ENCODE measurements at places on chromosomes 16 and 17.
A peak's percentile ranks its signal among the peaks of the same experiment; 100 is the strongest.

DNA sequence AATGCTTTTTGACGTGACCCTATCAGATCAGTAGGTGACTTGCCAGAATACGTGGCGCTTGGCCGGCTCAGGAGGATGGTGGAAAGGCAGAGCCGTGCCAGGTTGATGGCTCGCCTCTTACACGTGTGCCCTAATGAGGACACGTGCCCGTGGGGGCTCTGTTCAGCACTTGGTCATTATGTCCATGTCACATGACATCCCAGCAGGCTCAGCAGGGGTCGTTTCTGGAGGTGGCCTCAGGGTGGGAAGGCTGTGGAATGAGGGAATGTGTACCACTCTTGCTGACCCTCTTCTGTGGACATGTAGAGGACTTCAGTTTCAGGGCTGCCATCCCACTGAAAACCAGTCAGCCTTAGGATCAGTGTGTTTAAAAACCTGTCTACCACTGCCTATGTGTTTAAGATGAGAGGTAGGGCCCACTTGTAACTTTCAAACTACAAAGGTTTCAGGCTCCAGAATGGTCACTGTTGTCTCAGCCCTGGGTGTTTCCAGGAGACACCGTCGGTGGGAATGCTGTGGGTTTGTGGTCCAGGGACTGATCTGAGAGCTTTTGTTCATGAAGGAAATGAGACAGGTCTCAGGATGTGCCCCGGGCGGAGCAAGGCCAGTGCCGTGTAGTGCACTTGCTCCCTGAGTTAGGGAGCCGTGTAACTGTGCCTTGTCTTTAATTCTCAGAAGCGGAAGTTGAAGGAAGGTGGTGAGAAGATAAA lies 12.1 kb downstream of the UBN1 start:
- no peak for DNase-seq

DNA sequence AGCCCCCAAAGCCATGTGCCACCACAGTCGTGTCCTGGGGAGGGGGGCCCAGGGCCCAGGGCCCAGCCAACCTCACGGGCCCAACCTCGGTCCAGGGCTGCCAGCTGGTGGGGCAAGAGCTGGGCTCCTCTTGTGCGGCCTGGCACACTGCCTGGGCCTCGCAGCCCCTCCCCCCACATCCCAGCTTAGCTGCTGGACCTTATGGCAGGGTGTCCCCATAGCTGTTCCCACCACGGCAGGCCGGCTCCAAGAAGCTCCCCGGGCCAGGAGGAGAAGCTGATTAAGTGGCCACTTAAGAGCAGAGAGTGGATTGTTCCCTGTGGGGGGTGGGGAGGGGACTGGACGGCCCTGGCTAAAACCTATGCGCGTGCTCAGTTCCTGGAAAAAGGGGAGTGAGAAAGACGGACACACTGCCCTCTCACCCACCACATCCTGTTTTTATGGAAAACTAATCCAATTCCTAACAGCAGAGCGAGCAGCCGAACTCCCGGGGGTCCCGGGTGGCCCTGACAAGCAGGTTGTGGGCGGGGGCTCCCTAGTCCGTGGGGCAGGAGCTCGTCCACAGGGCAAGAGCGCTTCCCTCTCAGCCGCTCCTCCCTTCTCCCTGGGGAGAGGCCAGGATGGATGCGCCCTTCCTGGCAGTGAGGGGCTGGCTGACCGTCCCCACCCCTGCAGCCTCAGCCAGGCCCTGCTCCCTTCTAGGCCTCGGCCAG lies 16.8 kb downstream of the PIEZO1 start:
- DNase-seq = no peak

DNA sequence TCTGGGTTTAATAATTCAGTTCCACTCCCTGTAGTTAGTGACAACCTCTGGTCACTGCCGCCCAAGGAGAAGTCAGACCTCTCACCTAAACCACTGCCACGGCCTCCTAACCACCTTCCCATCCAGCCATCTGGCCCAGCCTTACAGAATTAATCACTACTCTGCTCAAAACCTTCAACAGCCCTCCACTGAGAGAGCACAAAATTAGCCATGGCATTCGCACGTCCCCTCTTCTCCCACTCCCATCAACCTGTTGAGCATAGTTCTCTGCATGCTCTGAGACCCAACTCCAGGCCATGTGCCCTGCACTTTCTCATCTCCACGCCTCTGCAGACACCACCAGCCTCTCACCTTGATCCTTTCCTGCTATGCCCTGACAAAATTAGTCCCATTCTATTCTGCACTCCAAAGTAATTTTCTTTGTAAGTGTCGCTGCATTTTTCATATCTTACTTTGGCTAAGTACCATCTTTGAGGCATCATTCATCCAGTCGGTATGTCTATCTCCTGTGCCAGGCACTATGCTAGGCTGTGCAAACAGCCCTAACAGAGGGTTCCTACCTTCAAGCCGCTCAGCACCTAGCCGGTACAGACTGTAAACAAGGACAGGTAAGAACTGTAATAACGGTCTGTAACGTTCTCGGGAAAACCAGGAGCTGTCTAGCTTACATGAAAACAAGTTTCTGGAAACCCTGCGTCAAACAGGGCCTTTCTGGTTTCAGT lies 963 bp downstream of the COPRS start:
- no peak for DNase-seq

GRCh38 chr17:7846765-7847661 lies 7.9 kb upstream of the TMEM88 start:
- no peak for DNase-seq

GRCh38 chr16:53896722-53897121 lies 192.8 kb downstream of the FTO start:
- no peak for DNase-seq

- peak; percentile 91 for DNase-seq
Observed at GRCh38 chr17:79393358-79394052, 217.3 kb downstream of the RBFOX3 start.

GRCh38 chr17:36901506-36901905 lies 35.8 kb upstream of the LHX1 start:
- no peak for DNase-seq

- no peak for DNase-seq
Observed at GRCh38 chr17:41906465-41907184, 12.1 kb downstream of the ACLY start.

DNA sequence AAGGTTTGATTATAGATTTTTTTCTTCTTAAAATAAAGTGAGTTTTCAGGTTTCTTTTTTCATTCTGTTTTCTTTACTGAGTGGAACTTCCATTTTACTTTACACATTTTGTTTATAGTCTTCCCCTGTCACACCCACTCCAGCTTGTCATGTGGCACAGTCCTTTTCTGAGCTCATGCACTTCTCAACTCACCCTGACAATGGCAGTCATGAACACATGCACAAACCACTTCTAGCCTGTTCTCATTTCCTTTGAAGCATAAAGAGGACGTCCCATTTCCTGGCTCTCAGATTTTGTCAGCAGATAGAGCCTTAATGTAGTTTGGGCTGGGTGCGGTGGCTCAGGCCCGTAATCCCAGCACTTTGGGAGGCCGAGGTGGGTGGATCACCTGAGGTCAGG lies 168.0 kb downstream of the AHSP start:
- no peak for DNase-seq

DNA sequence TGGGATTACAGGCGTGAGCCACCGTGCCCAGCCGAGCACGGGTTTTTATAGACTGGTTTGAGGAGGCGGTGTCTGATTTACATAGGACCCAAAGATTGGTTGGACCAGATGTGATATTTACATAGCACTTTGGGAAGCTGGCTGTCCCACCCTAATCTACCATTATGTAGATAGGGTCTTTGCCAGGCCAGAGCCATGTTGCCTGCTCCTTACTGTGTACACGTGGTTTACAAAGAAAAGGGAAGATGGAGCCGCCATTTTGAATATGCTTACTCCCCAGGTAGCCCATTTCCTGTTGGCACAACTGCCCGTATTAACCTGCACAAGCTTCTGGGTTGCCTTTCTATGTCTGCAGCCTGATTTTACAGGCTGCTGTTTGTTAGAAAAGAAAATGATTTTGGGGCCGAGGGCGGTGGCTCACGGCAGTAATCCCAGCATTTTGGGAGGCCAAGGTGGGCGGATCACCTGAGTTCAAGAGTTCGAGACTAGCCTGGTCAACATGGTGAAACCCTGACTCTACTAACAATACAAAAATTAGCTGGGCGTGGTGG lies 89.9 kb upstream of the EEF2KMT start:
- no peak for DNase-seq

- DNase-seq = peak; percentile 80
Observed at GRCh38 chr17:75238684-75239191, 22.7 kb downstream of the GGA3 start.

DNA sequence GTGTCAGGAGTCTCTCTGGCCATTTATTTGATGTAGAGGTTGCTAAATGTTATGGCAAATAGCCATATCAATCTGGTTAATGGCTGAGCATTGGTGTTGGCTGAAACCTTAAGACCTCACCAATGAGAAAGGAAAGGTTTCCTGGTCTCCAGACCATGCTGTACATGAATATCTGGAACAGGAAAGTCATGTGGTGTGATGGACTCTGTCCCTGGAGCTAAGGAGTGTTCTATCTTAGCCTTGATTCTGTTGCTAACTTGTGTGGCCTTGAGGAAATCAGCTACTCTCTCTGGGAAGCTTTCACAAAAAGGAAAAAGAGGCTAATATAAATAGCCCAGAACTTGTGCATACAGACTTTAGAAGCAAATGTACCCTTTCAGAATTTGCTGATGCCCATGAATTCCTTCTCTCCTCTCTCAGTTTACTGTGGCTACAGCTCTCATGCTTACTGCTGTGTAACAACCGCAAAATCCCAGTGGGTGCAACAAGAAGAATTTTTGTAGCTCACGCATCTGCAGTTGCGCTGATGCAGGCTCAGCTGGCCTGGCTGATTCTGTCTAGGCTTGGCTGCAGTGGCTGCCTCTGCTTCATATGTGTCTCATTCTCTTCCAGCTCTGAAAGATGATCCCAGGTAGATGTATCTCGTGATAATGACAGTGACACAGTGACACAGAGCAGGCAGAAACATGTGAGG lies 287.5 kb downstream of the NPIPA8 start:
- no peak for DNase-seq

GRCh38 chr17:35998756-35999155 lies 2.6 kb downstream of the CCL15 start:
- no peak for DNase-seq

- DNase-seq = no peak
Observed at GRCh38 chr17:49993423-49994060, 1.5 kb downstream of the DLX3 start.

DNA sequence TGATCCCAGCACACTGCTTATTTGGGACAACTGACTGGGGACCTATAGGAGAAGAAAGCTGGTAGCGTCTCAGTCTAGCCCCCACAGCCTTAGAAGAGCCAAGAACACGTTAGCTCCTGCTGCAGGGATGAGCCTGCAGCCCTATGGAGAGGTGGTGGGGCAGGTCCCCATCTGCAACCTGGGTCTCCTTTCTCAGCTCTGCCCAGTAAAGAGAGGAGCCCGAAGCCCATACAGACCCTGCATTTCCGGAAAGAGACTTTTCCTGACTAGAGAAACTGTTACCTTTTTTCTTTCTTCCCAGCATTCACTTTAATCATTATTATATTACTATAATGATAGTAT lies 788 bp downstream of the METTL22 start:
- no peak for DNase-seq

GRCh38 chr17:43074869-43075268 lies 49.8 kb downstream of the RND2 start:
- no peak for DNase-seq

DNA sequence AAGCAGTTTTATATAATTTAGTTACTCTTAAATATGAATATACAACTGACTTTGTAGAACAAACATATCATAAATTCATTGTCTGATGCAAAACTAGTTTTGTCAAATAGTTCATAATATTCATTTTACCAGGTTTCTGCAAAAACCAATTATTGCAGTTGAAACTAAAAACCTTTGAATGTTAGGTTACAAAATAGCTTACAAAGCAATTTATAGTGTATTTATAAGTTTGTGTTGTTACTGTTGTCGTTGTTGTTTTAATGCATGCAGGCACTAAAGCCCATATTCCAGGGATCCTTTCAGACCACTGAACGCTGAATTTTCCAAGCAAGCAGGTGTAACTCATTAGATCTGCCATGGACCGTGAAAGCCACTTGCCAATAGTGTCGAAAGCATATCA lies 427.6 kb downstream of the ZFHX3 start:
- no peak for DNase-seq

DNA sequence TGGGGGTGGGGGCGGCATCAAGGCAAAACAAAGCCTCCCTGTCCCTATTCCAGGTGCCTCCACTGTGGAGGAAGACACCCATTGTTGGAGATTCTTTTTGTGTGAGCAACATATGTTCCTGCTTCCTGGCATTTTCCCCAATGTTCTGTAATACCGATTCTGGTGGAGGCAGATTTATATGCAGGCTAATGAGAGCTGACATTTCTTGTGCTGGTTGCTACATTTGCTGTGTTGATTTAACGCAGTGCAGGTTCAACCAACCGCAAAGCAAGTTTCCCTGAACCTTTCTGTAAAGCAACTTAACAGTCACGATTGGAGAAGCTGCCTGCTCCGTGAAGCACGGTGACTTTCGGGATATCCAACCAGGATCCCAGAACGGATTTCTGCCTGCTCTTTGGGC lies 260.5 kb downstream of the CBLN1 start:
- DNase-seq = no peak

- DNase-seq = no peak
Observed at GRCh38 chr17:73748508-73748907, 104.3 kb upstream of the SDK2 start.

DNA sequence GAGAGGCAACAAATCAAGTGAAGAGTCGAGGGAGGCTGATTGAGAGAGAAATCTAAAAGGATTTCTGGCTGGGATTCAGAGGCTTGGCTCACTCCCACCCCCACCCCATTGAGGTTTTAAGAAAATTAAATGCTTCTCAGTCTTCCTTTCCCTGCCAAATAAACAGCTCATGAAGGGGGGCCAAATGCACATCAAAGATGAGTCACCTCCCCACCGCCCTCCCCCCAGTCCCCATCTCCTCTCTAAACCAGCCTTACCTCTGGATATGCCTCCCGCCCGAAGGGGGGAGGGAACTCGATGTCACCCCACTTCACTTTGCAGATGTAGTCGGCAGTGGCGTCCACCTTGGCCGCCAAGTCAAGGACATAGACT lies 11.6 kb downstream of the ACLY start:
- no peak for DNase-seq

DNA sequence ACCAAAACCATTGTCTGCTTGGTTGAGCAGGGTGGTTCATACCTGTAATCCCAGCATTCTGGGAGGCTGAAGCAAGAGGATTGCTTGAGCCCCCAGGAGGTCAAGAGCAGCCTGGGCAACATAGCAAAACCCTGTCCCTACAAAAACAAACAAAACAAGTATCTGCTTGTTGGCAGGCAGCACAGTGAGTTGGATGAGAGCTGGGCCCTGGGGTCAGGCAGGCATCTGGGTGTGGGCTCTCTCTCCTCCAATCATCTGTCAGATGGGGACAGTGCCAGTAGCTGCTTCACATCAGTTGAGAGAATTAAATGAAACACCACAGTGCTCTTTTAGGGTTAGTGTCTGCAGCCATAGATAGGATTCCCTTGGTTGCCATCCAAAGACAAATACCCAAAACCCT lies 5.8 kb downstream of the ARMC7 start:
- no peak for DNase-seq

DNA sequence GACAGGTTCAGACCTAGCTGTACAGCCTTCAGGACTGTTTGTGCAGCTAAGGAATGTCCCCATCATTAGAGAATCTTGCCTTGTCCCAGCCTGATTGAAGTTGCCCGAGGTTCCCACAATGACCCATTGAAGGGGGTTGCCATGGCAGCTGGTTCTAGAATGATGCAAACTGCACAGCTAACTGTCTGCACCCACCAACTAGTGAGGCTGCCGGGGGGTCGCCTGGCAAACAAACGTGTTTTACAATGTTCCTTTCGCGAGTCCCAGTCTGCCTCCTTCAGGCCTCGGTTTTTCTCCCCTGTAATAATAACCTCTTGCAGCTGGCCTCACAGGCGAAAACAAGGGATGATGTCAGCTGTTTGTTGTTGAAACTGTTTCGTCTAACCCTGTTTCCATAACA lies 5.5 kb downstream of the C16orf96 start:
- no peak for DNase-seq

- DNase-seq = no peak
Observed at GRCh38 chr17:65123757-65124675, 13.2 kb upstream of the RGS9 start.

Data from D721Med (cell line).